Activated T-helper 1 cell treated with Interleukin-2 at 50 U/mL for 16 hours (primary cell): ENCODE measurements at places on chromosomes 3 and 15.

DNA sequence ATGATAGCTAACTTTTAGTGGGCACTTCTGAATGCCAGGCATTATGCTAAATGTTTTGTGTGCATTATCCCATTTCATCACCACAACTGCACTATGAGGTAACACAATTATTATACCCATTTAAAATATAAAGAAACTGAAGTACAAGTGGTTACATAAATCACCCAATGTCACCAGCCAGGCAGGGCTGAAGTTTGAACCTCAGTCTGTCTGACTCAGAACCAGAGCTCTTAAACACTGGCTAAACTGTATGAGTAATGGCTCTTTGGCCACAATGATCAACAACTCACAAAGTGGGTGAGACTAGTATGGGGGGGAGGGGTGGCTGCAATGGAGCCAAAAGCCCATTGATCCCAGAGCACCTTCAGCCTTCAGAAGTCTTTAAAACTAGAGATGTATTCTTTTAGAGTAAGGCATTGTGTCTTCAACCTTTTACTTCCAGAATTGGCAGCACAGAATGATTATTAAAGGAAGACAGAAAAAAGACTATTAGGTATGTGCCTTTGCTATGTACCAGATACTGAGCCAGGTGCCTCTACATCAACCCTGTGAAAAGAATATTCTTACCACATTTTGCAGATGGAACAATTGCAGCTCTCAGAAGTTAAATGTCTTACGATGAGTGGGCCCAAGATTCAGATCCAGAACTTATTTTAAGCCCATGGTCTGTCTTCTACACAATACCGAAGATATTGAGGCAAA lies 166.9 kb downstream of the UACA start:
- DNase-seq: no peak

DNA sequence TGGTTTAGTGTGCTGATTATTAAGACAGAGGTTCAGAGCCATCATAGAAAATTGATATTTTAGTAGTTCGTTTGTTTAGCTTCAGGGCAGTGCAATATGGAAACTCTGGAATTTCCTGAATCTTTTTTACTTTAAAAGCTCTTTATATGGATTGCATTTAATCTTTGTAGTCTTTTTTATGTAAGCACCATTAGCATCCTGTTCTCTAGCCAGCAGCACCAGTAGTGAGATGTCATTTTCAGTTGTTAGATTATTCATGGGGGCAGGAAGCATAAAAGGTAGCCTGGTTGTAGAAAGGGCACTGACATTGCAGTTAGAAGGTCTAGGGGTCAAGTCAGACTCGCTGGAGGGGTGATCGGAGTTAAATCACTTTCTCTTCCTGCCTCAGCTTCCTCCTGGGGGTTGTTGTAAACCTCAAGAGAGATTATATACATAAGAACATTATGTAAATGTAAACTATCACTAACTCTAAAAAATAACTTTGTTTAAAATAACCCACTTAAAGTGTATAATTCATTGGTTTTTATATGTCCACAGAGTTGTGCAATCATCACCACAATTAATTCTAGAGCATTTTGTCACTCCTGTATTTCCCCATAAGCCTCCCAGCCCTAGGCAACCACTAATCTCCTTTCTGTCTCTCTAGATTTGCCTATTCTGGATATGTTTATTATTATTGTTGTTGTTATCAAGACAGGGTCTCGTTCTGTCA lies 31.4 kb upstream of the ITPKA start:
- no peak for DNase-seq

GRCh38 chr3:125556314-125556713 lies 36.3 kb upstream of the SNX4 start:
- no peak for DNase-seq

GRCh38 chr3:170356596-170357175 lies 829 bp upstream of the SKIL start:
- DNase-seq: peak; percentile 45

DNA sequence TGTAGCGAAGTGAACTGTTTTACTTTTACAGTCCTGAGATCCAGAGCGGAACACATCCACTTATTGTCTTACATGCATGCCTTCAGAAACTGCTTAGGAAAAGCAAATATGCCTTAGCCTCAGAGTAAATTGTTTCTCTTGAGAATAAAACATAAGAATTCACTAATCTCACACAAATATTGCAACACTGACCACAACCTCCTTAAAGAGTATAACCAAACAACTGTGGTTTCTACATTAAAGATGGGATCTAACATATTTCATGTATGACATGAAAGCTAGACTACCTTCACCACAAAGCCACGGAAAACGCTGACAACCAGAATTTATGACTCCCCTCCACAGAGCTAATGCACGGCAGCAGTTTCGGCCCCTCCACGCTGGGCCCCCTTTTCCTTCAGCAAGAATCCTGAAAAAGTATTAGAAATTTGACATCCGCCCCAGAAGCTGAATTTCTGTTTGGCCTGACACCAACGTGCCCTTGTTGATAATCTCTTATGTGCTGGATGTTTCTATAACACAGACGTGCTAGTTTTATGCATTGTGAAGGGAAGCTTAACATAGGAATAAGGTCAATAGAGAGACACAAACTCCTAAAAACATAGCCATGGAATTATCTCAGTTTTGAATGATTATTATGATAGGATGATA lies 84.6 kb downstream of the GREM1 start:
- DNase-seq: no peak

DNA sequence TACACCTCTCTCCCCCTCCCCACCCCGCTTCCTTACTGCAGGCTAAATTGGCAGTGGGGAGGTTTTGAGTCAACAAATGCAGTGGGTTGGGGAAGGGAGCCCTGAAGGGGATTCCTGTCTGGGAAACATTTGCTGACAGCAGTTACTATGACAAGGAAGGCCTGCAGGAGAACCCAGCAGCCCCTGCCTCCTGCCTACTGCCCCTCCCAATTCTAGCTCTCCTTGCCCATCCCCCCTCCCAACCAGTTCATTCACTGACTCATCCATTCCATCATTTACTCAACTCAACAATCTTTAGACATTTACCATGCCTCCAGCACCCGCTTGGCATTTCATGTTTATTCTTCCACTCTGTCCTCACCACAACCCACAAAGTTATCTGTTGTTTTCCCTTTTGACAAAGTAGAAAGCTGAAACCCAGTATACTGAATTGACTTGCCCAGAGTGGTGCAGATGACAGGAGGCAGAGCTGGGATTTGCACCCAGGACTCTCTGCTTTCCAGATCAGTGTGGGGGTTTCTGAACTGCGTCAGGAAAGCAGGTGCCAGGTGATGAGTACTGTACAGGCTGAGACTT lies 75.0 kb downstream of the MAGEF1 start:
- no peak for DNase-seq

DNA sequence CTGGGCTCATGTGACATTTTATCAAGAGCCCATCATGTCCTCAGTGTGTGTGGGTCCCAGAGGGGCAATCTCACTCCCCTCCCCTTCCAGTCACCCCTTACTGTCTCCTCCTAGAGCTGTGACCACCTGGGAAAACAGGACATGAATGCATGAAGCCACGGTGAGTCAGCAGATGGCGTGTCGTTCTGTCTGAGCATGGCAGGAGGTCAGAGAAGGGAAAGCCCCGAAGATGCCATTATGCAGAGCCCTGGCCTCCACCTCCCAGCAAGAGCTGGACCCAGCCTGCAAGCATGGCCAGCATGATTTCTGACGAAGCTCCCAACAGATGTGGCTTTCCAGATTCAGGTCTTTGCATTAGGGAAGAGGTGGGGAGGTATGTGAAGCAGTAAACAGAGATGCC lies 118.5 kb downstream of the TLE3 start:
- DNase-seq: no peak

- DNase-seq: no peak
These were observed 31.3 kb downstream of the CMTM7 start for GRCh38 chr3:32422943-32423342.

- DNase-seq: no peak
These were observed 10.9 kb downstream of the GNB5 start for GRCh38 chr15:52180196-52180835.

DNA sequence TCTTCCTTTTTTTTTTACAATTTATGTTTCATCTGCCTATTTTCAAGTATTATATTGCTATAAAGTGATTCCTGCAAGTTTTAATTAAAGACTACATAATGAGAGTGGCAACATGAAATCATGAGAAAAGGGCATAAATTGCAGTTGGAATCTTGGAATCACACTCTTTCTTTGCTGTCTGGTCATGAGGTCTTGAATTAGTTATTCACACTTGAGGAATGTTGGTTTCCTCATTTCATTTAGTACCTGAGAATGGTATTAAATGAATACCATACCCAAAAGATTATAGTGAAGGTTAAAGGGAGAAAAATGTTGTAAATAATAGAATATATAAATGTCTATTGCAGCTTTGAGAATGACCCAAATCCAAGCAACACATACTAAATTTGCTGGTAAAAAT lies 25.8 kb upstream of the CNTN3 start:
- DNase-seq: no peak

GRCh38 chr15:86236356-86237110 lies 156.9 kb downstream of the AGBL1 start:
- no peak for DNase-seq

DNA sequence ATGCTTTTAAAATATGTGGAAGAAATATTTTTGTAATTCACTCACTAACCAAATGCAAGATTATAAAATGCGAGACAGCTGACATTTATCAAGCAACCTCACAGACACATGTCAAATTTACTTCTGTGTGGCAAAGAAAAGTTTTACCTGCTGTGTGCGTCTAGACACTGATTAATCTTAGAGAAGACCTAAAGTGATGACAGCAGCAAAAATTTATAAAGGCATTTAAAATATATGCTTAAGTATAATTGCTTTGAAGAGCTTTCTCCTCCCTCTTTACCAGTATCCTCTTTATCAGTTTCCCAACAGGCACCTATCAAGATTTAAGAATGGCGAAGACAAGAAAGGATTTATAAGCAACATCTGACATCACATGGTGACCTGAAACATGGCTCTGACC lies 37.3 kb downstream of the UBP1 start:
- no peak for DNase-seq

DNA sequence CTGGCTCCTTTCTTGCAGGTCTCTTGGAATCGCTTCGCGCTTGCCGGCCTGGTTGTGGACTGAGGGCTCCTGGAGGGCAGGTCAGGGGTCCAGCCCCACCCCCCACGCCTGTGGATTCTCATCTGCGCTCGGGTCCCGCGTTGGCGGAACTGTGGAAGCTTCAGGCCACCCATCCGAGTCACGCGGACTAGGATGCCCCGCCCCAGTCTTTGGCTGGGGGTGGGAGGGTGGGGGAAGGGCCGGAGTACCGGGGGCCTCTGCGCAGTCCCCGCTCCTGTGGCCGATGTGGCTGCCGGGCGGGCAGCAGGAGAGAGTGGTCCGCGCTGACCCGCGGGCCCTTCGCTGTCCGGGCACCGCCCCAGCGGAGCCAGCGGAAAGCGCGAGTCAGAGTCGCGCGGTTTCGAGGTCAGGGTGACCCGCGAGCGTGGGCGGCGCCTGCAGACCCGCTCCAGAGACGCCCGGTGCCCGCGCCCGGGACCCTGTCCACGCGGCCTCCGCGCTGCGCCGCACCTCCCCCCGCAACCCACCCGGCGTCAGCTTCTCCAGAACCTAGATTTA lies 114.2 kb downstream of the KLF13 start:
- DNase-seq: no peak

DNA sequence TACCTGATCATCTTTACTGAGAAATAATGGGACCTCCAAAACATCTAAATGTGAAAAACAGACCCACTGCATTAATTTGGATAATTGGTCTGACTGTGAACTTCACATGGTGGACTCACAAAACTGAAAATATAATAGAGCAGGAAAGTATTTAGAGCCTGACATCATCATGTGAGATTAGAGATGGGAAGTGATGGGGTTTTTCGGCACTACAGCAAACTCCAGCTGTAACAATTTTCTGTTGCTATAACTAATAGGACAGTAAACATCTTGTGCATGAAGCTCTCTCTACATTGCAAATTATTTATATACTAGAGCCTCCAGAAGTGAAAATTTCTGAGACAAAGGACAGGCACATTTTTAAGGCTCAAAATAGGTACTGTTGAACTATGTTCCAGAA lies 32.2 kb downstream of the VEPH1 start:
- DNase-seq: no peak
